G401 (cell line): ENCODE measurements at places on chromosomes 3 and 15.
A peak's percentile ranks its signal among the peaks of the same experiment; 100 is the strongest.

- no peak for DNase-seq
Observed at GRCh38 chr3:46864061-46864881, 1.0 kb upstream of the MYL3 start.

DNA sequence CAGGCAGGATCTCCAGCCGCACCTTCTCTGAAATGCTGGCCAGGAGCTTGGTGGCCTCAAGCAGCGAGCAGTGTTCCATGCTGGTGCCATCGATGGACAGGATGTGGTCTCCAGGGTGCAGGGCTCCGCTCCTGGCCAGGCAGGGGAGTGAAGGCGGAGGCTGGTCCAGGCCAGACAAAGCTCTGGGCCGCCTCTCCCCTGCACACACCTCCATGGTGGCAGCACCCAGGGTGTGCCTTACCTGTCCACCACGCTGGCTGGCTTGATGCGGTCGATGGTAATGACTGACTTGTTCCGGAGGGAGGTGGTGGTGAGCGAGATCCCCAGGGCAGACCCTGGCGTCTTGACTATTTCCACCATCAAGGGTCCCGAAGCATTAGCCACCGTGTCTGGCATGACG is 20.0 kb downstream of the GRIP2 start:
- DNase-seq = no peak

GRCh38 chr3:15659254-15659975 is 57.9 kb downstream of the BTD start:
- DNase-seq = peak; percentile 40

- DNase-seq = no peak
Observed at GRCh38 chr15:60937278-60937677, 291.8 kb downstream of the RORA start.

GRCh38 chr3:1380926-1381646 is 288.3 kb downstream of the CNTN6 start:
- no peak for DNase-seq

DNA sequence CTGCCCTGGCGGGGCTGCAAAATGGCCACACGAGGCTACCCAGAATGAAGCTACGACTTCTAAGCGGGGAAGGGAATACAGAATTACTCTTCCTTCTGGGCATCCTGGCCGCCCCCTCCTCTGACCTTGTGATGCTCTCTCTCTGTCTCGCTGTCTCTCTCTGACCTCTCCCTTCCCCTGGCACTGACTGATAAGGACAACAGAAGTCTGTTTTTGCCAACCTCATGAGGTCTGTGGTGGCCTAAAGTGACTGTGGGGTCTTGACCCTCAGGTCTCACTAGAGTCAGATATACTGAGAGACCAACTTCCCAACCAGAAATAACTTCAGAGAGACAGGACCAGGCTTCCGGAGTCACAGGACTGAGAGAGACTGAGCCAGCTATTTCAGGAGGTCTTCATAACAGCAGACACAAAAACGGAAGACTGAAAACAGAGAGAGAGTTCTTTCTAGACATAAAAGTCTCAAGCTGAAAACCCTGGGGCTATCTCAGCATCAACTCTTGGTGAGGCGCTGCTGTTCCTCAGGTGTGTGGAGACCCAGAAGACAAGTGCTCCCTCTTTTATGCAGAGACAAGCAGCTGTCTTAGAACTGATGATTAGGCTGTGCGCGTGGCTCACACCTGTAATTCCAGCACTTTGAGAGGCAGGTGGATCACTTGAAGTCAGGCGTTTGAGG is 38.2 kb upstream of the CFAP161 start:
- DNase-seq = no peak

DNA sequence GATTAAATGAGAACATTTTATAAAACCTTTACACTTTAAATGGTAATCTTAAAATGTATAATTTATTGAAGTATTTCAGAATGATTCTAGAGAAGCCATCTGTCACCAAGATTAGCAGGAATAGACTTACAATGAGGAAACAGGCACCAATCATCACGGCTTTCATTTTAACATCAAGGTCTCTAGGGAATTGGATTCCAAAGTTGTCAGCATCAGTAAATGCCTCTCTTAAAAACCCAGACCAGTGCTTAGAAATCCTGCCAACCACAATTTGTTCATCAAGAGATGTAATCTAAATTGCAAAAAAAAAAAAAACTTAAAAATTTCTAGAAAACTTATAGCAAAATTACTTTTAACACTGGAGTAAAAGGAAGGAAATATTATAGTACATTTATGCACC is 20.3 kb downstream of the PLSCR2 start:
- DNase-seq = no peak

- peak; percentile 13 for DNase-seq
Observed at GRCh38 chr15:45604326-45604725, 17.1 kb downstream of the BLOC1S6 start.

DNA sequence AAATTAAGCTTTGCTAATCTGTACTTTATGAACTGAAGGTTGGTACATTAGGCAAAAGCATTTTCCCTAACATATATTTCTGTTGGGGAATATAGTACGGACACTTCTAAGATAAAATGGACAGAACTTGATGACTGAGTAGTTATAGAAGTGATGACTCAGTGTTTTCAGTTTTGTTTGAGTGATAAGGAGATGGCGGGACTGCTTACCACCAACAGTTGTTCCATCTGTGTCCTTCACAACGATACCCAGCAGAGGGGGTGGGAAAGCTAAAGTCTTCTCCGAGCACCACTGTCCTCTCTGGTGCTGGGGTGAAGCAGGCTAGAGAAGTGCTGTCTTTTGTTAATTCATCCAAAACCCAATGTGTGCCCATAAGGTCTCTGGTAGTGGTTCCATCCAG is 195.8 kb downstream of the CD47 start:
- no peak for DNase-seq

GRCh38 chr3:17489139-17489538 is 253.3 kb downstream of the TBC1D5 start:
- DNase-seq = no peak

DNA sequence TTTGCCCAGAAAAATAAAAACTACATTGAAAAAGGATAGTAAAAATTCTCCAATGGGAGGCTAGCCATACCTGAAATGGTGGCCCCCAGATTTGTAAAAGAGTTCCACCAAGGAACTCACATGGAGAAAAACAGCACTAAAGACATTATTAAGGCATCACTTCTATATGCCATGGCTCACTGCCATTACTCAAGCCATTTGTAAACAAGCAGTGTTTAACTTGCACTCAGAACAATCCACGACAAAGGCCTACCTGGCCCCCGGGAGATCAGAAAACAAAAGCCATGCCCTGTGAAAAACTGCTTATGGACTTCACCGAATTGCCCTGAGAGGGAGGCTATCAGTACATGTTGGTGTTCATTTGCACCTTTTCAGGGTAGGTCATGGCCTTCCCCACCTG is 19.6 kb downstream of the CCR8 start:
- DNase-seq = no peak

GRCh38 chr15:96273317-96274086 is 57.0 kb upstream of the NR2F2 start:
- DNase-seq = no peak

GRCh38 chr15:81189583-81190283 is 6.9 kb upstream of the IL16 start:
- no peak for DNase-seq

- DNase-seq = no peak
Observed at GRCh38 chr3:99764377-99764776, 53.3 kb upstream of the CMSS1 start.

- DNase-seq = peak; percentile 33
Observed at GRCh38 chr15:81751816-81752545, 293.8 kb downstream of the MEX3B start.
